ENCODE measurements at places on chromosomes 1 and 21. TPM values are rescaled to one million over a fixed set of nuclear protein-coding genes. Genes with fewer than 3 reads are reported as not detected.

AVPR1B gene
- not detected for total RNA-seq

SHC1 gene
- 136 TPM for total RNA-seq

PYHIN1 gene
- total RNA-seq, result not detected

TNFRSF1B gene
- 0.28 TPM for total RNA-seq

TMEM240 gene
- total RNA-seq, result 0.44 TPM

EPHB2 gene
- total RNA-seq, result 47.0 TPM

RALGPS2 gene
- 15.9 TPM for total RNA-seq

HPDL gene
- total RNA-seq, result 4.4 TPM

PAPPA2 gene
- total RNA-seq, result not detected

RGS18 gene
- total RNA-seq, result not detected

ZNF683 gene
- not detected for total RNA-seq

CFAP141 gene
- total RNA-seq, result not detected

PTGFRN gene
- 18.4 TPM for total RNA-seq

BNIPL gene
- total RNA-seq, result not detected

CD247 gene
- 0.15 TPM for total RNA-seq

TCHH gene
- total RNA-seq, result 0.26 TPM

Data from A549 treated with DMSO at 1 μM for 4 hours (cell line).